ENCODE measurements at places on chromosomes 1 and 21.

GRCh38 chr1:8425150-8425780 lies 107.4 kb downstream of the SLC45A1 start:
- DNase-seq: no peak

DNA sequence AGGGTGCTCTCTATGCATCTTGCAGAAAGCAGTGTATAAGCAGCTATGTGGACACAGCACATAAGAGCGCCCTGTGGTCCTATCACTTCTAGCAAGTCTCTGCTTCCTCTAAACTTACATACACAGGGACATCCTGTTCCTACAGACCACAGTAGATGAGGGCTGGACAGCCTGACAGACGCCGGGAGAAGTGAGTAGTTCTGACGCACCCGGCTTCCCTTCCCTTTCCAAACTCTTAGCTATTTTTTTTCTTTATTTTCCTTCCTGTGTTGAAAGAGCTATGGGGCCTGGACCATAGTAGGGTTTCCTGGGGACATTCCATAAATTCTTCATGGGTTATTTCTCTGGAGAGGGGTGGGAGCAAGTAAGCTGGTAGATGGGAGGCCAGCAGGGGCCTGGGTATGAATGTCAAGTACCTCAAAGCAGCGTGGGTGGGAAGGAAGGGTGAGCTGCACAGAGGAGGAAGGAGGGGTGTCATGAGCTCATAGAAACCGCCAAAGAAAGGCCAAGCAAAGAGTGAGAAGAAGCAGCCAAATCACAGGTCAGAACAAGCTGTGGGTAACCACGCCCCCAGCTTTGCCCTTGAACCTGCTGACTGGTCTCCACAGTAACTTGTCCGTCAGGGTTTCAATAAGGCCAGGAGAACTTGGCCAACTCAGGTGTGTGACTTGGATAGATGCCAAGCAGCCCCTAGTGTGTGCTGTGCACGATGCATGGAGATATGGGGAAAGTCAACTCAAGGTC lies 36.6 kb downstream of the PLXNA2 start:
- no peak for DNase-seq

DNA sequence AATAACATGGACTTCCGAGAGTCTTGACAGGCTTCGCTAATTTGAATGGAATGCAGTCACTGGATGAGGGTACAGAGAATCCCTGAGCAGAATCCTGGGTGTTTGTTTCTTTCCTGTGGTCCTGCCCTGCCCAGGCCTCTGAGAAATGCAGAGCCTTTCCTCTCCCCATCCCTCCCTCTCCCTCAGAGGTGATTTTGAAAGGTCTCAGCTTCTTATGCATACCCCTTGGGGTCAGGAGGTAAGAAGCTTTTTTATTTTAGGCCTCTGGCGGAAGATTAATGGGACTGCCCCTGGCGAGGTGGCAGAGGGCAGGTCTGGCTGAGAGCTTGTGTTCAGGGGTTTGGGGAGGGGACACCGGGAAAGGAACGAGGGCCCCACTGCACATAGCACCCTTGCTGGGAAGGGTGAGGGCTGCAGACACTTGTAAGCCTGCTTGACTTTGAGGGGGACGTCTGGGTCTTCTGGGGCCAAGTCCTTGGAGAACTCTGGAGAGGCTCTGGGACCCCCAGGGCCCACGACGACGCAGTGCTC lies 116.5 kb upstream of the SLC45A1 start:
- no peak for DNase-seq

DNA sequence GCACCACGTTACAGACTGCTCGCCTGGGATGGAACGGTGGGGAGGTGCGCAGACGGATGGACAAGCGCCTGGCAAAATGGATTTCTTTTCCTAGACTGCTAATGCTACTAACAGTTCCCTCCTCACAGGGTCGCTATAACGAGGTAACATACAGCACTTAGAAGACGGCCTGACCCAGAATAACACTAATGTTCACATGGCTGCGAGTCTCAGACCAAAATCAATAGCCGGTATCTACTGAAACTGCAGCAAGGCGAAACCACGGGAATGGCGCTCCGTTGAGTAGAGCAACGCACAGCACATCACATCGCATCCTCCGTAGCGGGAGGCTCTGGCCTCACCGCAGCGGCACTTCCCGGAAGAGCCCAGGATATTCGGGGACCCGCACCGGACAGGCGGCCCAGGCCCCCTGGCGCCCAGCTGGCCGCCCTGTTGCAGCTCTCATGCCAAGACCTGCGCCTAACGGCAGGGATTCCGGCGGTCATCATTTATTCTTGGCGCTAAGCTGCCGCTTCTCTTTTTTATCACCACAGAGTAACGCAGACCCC lies 46.6 kb downstream of the VPS26C start:
- DNase-seq: no peak

GRCh38 chr1:150441121-150441520 lies 46.1 kb upstream of the TARS2 start:
- DNase-seq: no peak

DNA sequence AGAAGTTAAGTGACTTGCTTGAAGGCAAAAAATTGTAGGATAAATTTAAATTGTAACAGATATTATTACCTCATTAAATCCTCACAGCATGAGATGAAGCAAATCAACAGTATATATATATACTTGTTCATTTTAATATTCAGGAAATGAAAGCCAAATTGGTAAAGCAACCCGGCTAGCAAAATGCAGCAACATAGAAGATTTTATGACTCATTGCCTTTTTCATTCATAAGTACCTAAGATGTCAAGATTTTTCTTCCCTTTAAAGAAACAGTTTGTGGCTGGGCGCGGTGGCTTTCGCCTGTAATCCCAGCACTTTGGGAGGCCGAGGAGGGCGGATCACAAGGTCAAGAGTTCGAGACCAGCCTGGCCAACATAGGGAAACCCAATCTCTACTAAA lies 190.5 kb upstream of the NRIP1 start:
- DNase-seq: no peak

DNA sequence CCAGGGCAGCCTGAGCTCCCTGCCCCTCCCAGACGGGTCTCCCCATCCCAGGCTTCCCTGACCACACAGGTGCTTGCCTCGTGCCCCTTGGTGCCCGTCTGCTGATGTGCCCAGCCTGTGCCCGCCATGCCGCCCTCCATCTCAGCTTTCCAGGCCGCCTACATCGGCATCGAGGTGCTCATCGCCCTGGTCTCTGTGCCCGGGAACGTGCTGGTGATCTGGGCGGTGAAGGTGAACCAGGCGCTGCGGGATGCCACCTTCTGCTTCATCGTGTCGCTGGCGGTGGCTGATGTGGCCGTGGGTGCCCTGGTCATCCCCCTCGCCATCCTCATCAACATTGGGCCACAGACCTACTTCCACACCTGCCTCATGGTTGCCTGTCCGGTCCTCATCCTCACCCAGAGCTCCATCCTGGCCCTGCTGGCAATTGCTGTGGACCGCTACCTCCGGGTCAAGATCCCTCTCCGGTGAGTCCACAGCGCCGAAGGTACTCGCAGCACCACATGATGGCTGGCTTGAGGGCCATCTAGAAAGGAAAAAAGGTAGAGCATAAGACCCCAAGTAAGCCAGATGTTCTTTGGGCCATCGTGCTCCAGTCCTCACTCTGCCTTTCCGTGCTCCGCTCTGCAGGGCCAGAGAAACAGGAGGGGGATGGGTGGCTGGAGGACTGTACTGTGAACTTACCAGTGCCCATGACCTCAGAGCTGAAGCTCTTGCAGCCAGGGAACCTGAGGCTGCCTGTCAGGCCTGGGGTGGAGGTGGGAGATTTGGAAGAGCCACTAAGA lies 1.4 kb downstream of the ADORA1 start:
- no peak for DNase-seq

- DNase-seq: peak; percentile 67
These were observed 701 bp upstream of the INSRR start for GRCh38 chr1:156859523-156860112.

DNA sequence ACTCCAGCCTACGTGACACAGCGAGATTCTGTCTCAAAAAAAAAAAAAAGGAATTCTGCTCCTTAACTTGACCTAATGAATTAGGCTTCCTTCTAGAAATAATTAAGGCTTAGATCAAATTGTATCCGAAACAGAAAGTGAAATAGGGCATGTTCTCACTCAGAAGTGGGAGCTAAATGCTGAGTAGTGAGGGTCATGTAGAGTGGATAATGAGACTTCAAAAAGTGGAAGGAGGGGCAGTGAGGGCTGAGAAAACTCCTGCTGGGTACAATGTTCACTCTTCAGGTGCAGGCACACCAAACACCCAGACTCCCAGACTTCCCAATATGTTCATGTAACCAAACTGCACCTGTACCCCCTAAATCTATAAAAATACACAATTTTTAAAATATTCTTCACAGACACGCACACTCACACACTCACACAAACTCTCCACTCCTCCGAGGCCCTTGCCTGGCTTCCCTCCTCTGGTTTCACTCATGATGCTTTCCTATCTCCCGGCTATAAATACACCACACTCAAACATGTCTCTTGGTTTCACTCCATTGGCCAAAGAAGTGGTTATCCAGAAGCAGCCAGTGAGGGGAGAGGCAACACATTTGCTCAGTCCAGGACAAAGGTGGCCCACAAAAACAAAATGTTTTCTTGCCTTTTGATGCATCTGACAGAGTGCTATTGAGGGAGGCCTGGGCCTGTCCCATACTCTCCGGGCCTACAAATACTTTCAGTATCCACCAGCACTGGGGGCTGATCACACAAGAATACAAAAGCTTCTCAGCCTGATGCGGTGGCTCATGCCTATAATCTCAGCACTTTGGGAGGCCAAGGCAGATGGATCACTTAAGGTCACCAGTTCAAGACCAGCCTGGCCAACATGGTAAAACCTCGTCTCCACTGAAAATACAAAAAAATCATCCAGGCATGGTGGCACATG lies 249.2 kb downstream of the TOMM20 start:
- DNase-seq: no peak

DNA sequence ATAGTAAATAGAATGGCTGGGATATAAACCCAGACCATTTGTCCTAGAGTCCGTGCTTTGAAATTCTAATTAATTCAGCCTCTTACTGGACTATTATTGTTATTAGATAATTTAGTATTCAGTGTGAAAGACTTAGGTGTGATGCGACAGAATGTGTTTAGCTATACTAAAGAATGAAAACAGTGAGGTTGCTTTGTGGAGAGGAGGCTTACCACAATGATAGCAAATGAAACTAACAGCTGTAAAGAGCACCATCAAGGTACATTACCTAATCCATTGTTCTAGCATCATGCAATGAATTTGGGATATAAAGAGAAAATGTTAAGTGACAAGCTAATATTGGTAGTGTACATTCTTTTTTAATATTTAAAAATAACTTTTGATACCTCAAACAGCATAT lies 911.1 kb downstream of the KCNT2 start:
- no peak for DNase-seq

DNA sequence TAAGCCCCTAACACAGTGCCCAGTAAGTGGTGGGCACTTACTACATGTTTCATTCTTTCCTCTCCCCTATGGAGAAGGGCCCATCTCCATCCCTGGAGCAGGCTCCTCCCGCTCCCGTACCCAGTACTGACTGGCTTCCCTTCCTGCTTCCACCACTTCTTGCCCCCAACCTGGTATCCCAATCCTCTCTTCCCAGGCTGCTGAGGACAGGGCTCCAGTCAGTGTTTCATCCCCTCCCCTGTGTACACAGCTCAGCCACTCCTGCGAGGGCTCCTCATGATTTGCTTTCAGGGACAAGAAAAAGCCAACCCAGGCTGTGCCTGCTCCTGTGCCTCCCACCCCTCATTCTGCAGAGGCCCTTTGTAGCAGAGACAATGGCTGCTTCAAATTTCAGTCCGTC lies 20.8 kb upstream of the ETV3 start:
- no peak for DNase-seq

DNA sequence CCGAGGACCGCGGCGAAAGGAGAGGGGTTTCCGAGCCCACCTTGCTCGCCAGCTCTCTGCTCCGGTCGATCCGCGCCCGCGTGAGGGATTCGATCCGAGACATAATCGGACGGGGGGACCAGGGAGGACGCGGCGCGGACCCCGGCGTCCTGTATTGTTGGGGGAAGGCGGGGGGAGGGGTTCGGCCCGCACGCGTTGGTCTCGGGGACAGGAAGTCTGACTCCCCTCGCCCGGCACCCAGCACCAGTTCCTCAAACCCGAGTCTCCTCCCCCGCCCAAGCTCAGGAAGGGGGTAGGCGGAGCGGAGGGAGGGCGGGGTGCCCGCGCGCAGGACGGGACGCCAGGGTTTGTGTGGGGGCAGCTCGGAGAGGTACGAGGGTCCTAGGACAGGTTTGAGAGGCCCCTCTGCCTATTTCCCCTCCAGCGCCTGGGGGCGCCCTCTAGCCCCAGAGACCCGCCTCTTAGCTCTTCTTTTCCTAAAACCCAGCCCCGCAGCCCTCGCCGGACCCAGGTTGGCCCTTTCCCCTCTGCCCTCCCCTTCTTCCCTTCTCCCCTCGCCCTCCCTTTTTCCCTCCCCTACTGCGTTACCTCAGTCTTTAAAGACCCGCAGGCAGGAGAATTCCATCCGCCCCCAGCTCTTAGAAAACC lies at the start of gene ARHGEF2:
ARHGEF2 (minus strand) TSS at position 223 of the 648 bp plus-strand sequence; CDS start at position 103, 120 bp downstream.
- DNase-seq: peak; percentile 65

- no peak for DNase-seq
These were observed 71.7 kb downstream of the JAK1 start for GRCh38 chr1:64894438-64895196.

DNA sequence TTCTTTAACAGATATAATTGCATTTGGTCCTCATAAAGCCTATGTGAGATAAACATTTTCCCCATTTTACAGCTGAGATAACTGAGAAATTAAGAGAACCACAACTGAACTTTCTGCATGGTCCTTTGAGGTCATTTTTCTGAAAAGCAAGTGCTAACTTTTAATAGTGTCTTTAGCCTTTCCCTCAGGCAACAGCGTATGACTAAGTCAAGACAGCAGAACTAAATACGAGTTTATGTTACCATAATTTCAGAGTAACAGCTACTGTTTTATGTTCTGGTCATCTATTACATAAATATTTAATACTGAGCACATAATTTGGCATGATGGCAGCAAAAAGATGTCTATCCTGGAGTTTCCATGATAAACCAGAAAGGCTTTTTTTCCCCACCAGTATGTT lies 95.6 kb downstream of the OLFML2B start:
- DNase-seq: no peak

GRCh38 chr1:25198663-25199252 lies 33.5 kb downstream of the SYF2 start:
- DNase-seq: peak; percentile 25

DNA sequence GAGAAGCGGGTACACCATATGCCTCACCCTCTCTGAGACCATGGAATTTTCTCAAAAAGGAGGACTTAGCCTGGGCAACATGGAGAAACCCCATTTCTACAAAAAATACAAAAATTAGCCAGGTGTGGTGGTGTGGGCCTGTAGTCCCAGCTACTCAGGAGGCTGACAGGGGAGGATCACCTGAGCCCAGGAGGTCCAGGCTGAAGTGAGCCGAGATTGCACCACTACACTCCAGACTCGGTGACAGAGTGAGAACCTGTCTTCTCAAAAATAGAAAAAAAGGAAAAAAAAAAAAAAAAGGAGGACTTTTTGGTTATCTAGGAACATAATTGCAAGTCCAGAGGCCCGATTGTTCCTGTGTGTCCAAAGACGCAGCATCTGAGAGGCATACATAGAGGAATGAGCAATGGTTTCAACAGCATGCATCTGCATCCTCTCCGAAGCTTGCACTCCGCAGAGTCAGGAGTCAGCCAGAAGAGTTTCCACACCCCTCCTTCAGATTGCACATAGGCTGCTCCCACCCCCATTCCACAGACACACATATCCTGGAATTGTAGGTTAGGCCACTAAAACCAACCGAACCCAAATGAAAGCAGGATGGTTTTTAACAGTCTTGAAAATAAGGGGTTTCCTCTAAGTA lies 2.5 kb upstream of the TBX15 start:
- DNase-seq: no peak

All from SK-N-DZ (cell line).